ENCODE measurements at places on chromosomes 12 and 14.

- no peak for DNase-seq
These were observed 186.7 kb downstream of the ZFP36L1 start for GRCh38 chr14:68606176-68606575.

GRCh38 chr12:119594399-119594730, 791 bp downstream of the TMEM233 start:
- DNase-seq = no peak

- no peak for DNase-seq
These were observed 157.3 kb downstream of the METTL25 start for GRCh38 chr12:82515652-82516051.

- DNase-seq = no peak
These were observed 289.5 kb upstream of the FAR2 start for GRCh38 chr12:28859551-28859950.

DNA sequence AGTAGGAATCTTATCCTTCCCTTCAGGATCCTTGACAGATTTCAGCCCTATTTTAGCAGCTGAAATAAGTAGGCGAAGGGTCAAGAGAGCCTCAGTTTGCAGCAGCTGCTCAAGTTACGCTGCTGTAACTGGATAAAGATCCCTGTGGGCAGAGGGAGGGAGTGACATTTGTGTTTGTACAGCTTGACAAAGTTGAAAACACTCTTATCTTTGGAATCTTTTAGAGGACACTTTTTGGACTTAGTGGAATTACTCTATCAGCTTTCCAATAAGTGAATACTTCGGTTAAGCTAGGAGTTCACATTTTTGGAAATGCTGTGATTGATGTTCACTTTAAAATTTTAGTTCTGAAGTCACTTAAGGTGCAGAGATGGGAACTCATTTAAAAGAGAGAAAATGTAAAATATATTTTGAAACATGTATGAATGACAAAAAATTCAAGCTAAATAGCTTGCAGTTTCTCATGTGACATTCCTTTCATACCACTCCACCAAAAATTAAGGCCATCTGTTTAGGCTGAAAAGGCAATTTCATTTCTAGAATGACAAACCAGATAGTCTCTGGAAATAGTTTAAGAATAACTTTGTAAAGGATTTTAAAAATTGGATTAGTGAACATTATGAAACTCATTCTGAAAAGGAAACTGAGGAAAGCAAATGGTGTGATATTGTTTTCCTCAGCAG, 55.2 kb downstream of the SLC38A4 start:
- no peak for DNase-seq
